IPS-NIHi11 (cell line): ENCODE measurements at places on chromosomes 13 and 19.

GRCh38 chr19:13963603-13964105, 11.3 kb downstream of the DCAF15 start:
- no peak for DNase-seq

DNA sequence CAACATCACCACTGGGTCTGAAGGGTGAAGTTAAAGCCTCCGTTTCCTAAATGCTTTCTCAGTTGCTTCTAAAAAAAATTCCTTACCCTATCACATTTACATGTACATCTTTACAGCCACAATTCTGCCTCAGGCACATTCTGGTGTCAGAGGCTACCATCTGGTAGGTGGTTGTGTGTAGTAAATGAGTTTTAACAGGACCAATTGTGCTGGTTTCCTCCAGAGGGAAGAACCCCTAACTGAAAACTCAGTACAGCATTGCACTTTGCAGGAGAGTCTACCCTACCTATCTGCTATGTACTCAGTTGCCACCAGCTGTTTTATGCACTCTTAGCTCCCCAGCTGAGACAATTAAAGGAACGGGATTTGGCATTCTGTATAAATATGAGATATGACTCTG, 1576.5 kb downstream of the PCDH9 start:
- DNase-seq, result no peak

DNA sequence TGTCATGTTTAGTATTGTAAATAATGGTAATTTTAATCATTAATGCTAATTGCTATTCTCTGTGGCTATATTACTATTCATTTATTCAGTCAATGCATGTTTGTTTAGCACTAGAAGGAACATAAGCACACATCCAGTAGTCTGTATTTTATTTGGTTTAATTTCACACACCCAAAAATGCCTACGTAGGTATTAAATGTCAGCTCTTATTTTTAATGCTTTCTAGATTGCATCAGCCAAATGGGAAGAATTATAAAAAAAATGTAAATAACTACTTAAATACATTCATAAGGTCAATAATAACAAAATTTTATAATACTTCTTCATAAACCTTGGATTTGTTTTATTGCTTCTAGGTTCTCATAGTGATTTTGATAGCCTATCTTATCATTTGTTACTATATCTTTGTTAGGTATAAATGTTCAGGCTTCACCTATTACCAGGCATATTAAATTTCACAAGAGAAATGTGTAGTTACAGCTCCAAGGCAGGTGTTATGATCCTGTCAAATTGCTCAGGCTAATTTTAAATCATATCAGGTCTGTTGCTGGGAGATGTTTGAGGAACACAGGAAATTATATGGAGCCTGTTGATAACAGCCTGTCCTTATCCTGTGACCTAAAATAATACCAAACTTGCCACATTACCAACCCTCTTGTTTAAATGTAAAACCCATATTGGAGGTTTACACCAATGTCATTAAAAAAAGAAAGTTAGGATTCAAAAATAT, 34.4 kb downstream of the ITGBL1 start:
- no peak for DNase-seq

DNA sequence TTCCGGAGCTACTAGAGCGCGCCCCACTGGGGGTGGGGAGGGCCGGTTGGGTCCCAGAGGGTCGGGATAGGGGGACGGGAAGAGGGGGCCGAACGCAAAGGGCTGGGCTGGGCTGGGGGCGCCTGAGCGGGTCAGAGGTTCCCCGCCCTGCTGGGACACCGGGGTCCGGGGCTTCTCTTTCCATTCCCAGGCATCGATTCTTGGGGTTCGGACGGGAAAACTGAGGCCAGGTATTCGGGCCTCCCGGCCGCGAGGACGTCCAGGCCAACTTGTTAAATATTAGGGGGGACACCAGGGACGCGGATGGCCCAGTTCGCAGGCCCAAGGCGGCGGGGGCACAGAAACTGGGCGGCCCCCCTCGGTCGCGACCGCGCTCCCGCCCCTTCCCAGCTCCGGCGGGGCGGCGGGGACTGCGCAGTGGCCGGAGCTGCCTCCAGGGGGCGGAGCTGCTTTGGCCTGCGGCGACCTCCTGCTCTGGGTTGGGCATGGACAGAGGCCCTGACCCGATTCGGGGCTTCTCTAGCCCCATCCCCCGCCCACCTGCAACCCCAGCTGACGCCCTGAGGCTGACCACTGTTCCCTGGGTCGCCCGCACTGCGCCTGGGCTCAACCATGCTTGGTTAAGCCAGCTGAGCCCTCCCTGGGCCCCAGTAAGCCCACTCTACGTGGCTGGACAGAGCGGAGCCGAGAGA, 1.2 kb upstream of the KLF16 start:
- peak; percentile 89 for DNase-seq

- DNase-seq, result no peak
Observed at GRCh38 chr13:39397896-39398265, 205.1 kb downstream of the LHFPL6 start.

DNA sequence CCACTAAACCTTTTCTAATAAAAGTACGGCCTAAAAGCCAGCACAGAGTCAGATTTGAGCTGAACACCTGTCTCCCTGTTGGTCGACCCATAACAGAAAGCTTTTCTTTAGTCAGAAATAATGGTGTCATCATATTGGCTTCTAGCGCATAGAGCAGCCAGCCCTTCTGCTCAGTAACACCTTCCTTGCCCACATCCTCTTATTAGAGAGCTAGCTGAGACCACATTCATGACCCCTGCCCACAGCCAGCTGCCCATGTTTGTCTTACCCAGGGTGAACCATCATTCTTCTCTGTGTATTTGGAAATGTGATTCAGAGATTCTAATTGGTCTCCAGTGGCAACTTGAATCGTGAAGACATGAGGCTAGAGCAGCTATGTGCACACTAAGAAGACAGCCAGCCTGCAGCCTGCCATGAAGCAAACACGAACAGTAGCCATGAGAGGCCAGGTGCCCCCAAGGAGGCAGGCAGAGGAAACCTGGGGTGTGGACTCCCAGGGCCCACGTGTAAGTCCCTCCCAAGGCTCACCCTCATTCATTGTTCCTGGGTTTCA, 82.3 kb upstream of the PDCD5 start:
- DNase-seq, result no peak

DNA sequence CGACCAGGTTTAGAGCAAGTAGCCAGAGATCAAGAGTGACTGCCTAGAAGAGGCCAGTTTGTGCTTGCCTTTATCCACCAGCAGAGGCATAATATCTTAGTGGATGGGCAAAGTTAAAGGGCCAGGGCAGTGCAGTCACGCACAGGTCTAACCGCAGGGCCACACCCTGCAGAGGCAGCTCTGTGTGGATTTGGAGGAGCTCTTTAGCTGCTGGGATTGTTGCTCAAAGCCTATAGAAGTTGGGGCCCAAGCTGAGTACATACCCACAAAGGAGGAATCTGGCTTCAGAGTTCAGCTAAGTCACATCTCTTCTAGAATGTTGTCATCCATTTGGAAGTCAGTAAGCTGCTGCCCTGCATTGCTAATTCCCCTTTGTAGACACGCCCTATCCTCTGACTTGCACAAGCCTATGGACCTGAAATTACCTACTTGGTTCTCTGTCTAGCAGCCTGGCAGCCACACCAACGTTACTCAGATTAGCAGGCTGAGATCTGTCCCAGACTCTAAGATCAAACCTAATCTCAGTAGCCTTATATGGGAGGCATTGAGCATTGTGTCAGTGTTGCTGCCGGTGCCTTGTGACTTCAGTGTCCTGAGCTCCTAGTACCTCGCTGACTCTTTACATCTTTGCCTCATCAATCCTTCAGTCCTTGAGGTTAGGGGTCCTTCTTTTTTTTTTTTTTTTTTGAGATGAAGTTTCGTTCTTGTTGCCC, 102.9 kb upstream of the STARD13 start:
- DNase-seq, result no peak

DNA sequence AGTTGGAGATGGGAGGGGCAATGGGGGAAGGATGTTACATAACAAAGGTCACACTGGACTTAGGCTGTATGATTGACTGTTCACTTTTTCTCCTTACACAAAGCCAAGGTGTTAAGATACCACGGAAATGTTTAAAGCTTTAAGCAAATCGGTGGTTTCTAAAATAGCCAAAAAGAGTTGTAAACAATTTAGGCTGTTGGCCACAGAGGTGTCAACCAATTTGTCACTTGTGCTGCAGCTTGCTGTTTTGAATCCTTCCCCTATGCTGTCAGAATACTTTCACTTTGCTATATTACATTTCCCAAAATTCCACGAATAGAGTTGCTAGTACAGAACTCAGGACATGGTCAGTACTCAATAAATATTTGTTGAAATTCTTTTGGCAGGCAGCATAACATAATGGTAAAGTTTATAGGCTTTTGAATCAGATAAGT, 149.3 kb downstream of the VWA8 start:
- DNase-seq, result no peak

- no peak for DNase-seq
Observed at GRCh38 chr19:31096935-31097545, 252.2 kb downstream of the TSHZ3 start.

- no peak for DNase-seq
Observed at GRCh38 chr13:106804991-106805390, 237.1 kb upstream of the ARGLU1 start.

- no peak for DNase-seq
Observed at GRCh38 chr13:72508392-72508791, 219.0 kb downstream of the MZT1 start.

- DNase-seq, result no peak
Observed at GRCh38 chr13:40311356-40312101, 354.9 kb downstream of the FOXO1 start.

- no peak for DNase-seq
Observed at GRCh38 chr13:92670096-92670495, 556.5 kb upstream of the GPC6 start.

GRCh38 chr13:51993713-51994112, 17.5 kb downstream of the ATP7B start:
- DNase-seq, result no peak

- no peak for DNase-seq
Observed at GRCh38 chr19:58518256-58519086, 1.1 kb downstream of the ZBTB45 start.

GRCh38 chr19:40610396-40611064, 9.4 kb downstream of the LTBP4 start:
- DNase-seq, result no peak

DNA sequence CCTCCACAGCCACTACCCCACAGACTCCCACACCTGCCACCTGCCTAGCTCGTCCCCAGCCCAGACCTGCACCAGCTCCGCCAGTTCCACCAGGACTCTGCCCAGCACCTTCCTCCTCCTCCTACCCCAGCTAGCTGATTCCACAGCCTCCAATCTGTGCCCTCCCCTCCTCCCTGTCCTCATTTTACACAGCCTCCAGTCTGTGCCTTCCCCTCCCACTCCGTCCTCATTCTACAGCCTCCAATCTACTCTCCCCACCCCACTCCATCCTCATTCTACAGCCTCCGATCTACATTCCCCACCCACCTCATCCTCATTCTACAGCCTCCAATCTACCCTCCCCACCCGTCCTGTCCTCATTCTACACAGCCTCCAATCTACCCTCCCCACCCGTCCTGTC, 7.3 kb downstream of the MYDGF start:
- no peak for DNase-seq

DNA sequence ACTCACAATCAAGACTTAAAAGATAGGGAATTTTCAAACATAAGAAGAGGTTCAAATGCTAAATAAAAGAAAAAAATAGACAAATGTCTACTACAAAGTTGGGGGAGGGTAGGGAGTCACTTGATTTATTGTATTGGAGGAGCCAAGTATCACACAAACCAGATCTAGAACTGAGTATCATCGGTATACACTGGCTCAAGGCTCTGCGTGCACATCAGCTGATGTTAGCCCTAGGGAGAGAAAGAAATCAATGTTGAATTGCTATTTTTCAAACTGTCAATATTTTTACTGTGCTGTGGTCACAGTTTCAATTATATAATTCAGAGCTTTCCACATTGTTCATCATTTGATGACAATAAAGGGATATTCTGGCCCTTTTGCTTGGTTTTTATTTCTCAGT, 54.9 kb upstream of the RXFP2 start:
- no peak for DNase-seq

DNA sequence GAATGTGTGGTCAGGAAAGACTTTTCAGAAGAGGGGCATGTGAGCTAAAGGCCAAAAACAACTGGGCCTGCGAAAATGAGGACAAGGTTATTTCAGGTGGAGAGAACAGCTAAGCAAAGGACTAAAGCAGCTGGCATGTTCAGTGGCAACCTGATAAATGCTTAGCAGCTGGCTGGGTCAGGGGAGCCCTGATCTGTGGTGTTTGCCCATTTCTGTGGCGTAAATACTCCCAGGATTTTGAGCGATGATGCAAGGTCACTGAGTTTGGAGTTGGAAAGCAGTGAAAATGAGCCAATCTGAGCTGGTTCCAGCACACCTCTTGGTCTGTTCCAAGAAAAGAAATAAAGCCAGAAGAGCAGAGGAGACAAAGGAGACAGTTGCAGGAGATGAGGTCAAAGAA, 704.3 kb downstream of the UQCRFS1 start:
- no peak for DNase-seq

GRCh38 chr19:49518033-49518432, 5.6 kb downstream of the FCGRT start:
- no peak for DNase-seq

DNA sequence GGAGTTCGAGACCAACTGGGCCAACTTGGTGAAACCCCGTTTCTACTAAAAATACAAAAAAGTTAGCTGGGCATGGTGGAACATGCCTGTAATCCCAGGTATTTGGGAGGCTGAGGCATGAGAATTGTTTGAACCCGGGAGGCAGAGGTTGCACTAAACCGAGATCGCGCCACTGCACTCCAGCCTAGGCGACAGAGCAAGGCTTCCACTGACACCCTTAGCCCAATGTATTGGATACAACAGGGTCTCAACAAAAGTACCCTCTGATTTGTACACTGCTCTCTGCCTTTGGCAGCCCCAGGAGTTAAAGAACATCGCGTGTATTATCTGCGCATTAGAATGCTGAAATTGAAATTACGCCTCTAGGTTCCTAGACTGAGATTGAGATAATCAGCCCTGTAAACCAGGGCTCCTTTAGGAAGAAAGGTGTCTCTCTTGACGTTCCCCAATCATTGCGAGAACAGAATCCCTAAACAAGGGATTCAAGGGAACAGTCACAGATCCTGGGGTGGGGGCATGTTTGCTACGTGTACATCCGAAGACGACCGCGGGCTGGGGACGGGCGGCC, 21.9 kb downstream of the IPO5 start:
- no peak for DNase-seq

GRCh38 chr13:94248454-94249228, 230.8 kb downstream of the DCT start:
- no peak for DNase-seq

DNA sequence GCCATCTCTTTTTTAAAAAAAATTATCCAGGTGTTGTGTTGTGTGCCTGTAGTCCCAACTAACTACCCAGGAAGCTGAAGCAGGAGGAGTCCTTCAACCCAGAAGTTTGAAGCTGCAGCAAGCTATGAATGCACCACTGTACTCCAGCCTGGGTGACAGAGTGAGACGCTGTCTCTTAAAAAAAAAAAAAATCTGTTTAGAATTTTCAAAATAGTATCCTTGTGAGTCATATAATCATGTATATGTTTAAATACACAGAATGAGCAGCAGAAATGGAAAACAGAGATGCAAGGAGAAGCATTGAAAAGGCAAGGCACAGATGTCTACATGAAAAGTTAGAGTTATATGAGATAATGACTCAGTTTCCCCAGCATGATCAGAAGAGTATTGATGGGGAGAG, 31.2 kb downstream of the SYDE1 start:
- DNase-seq, result no peak

GRCh38 chr19:29413435-29413834, 112.4 kb upstream of the VSTM2B start:
- no peak for DNase-seq

- DNase-seq, result no peak
Observed at GRCh38 chr13:106369091-106369490, 166.4 kb downstream of the EFNB2 start.

GRCh38 chr13:46327246-46327645, 59.8 kb downstream of the RUBCNL start:
- no peak for DNase-seq
